Psoas muscle (tissue), 8 donors: ENCODE measurements at places on chromosomes 2 and 18. TPM values are rescaled to one million over a fixed set of nuclear protein-coding genes. Genes with fewer than 3 reads are reported as not detected.

GRCh38 chr2:240954436-240955305 lies 43.7 kb upstream of the SNED1 start:
- peak; percentile 26 for DNase-seq
- H3K27me3 ChIP-seq = no peaks in the 10 kb centered on the region
- H3K27ac ChIP-seq = no peak overlapping the region
- no peaks in the 10 kb centered on the region for H3K4me1 ChIP-seq
- H3K36me3 ChIP-seq = no peaks in the 10 kb centered on the region
- no peak overlapping the region for H3K4me3 ChIP-seq

GRCh38 chr2:228339525-228339924 lies 158.0 kb upstream of the SPHKAP start:
- no peak overlapping the region for H3K27ac ChIP-seq
- no peak for DNase-seq
- H3K4me3 ChIP-seq = no peak overlapping the region
- H3K4me1 ChIP-seq = no peaks in the 10 kb centered on the region
- no peaks in the 10 kb centered on the region for H3K27me3 ChIP-seq

DNA sequence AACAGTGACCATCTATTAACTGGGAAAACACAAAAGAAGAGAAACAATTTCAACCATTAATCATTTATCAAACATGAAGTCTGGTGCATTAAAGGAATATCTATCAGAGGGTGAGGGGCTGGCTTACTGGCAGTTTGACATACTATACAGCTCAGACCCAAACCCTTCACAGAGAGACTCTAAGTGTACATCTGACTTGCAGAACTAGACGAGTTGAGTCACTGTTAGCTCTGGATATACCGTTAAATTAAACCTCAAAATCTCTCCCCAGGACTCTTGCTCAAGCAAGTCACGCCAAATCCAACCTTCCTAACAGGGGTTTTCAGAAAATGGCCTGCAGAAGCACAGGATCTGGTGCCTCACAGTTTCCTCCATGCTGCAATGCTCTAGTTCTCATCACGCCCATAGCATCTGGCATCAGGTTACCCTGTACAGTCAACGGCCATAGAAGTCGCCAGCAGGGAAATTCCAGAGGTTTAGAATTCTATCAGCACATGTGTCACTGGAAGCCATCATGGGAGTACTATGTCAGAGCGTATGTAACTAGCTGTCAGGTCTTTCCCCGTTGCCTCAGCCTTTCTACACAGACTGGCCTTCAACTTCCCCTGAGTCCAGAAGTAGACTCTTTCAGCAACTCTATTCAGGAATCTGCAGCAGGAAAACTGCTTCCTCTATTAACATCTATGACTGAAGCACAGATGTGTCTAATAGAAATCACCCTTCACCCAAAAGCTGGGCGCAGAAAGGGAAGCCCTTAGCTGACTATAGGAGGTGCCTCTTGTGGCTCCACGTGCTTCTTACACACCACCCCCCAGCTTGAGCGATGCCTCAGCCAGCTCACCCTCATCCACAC lies 9.3 kb downstream of the TGOLN2 start:
- H3K4me1 ChIP-seq = peaks cover 14% of the 10 kb centered on the region
- no peak overlapping the region for H3K4me3 ChIP-seq
- H3K27me3 ChIP-seq = no peaks in the 10 kb centered on the region
- H3K27ac ChIP-seq = peak overlapping the region; percentile 56

- no peak overlapping the region for H3K27ac ChIP-seq
- no peak for DNase-seq
- no peaks in the 10 kb centered on the region for H3K36me3 ChIP-seq
- H3K27me3 ChIP-seq = no peaks in the 10 kb centered on the region
- H3K4me3 ChIP-seq = no peak overlapping the region
Observed at GRCh38 chr18:29160170-29160569, 983.2 kb upstream of the CDH2 start.

- no peak for DNase-seq
- H3K36me3 ChIP-seq = no peaks in the 10 kb centered on the region
- no peak overlapping the region for H3K27ac ChIP-seq
- H3K4me3 ChIP-seq = no peak overlapping the region
Observed at GRCh38 chr2:18123211-18123570, 244.7 kb downstream of the KCNS3 start.

DNA sequence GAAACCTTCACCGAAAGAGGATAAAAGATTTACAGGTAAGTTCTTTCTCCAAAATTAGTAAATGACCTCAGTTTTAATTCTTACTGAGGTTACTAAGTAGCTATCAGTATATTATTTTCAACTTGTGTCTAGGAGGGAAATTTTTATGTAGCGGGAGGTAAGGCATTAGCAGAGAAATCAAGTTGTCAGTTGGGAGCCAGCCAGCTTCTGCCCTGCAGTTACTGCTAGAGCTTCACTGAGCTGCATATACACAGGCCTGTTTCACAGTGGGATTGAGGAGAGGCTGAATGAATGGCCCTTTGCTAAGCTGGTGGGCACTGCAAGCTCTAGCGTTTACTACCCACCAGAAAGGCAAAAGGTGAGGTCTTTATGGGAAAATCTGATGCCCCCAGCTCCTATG lies 105.7 kb downstream of the ACAA2 start:
- no peaks in the 10 kb centered on the region for H3K36me3 ChIP-seq
- H3K27me3 ChIP-seq = no peaks in the 10 kb centered on the region
- no peak for DNase-seq
- H3K4me1 ChIP-seq = no peaks in the 10 kb centered on the region
- H3K27ac ChIP-seq = no peak overlapping the region

- H3K4me3 ChIP-seq = no peak overlapping the region
- no peak for DNase-seq
- H3K4me1 ChIP-seq = no peaks in the 10 kb centered on the region
- no peak overlapping the region for H3K27ac ChIP-seq
- H3K27me3 ChIP-seq = no peaks in the 10 kb centered on the region
Observed at GRCh38 chr18:34018336-34018735, 206.4 kb downstream of the NOL4 start.

DNA sequence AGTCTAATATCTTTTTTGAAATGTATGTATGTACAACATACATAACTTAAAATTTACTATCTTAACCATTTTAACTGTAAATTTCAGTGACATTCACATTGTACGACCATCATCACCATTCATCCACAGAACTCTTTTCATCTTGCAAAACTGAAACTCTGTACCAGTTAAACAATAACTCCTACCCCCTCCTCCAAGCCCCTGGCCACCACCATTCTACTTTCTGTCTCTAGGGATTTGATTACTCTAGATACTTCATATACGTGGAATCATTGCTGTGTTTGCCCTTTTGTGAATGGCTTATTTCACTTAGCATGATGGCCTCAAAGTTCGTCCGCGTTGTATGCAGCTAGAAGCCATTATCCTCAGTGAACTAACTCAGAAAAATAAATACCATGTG lies 217.0 kb downstream of the METTL4 start:
- no peaks in the 10 kb centered on the region for H3K4me1 ChIP-seq
- no peak overlapping the region for H3K4me3 ChIP-seq
- H3K36me3 ChIP-seq = no peaks in the 10 kb centered on the region
- H3K27ac ChIP-seq = no peak overlapping the region
- no peaks in the 10 kb centered on the region for H3K27me3 ChIP-seq

GRCh38 chr2:69755862-69756467 lies 14.0 kb downstream of the ANXA4 start:
- H3K27me3 ChIP-seq = no peaks in the 10 kb centered on the region
- DNase-seq = no peak
- H3K4me3 ChIP-seq = no peak overlapping the region
- no peaks in the 10 kb centered on the region for H3K4me1 ChIP-seq
- H3K36me3 ChIP-seq = peaks cover 14% of the 10 kb centered on the region
- no peak overlapping the region for H3K27ac ChIP-seq

GRCh38 chr18:63451799-63452660 lies 24.7 kb upstream of the SERPINB5 start:
- no peaks in the 10 kb centered on the region for H3K36me3 ChIP-seq
- no peaks in the 10 kb centered on the region for H3K27me3 ChIP-seq
- H3K4me1 ChIP-seq = no peaks in the 10 kb centered on the region
- no peak overlapping the region for H3K4me3 ChIP-seq
- no peak for DNase-seq
- H3K27ac ChIP-seq = no peak overlapping the region

DNA sequence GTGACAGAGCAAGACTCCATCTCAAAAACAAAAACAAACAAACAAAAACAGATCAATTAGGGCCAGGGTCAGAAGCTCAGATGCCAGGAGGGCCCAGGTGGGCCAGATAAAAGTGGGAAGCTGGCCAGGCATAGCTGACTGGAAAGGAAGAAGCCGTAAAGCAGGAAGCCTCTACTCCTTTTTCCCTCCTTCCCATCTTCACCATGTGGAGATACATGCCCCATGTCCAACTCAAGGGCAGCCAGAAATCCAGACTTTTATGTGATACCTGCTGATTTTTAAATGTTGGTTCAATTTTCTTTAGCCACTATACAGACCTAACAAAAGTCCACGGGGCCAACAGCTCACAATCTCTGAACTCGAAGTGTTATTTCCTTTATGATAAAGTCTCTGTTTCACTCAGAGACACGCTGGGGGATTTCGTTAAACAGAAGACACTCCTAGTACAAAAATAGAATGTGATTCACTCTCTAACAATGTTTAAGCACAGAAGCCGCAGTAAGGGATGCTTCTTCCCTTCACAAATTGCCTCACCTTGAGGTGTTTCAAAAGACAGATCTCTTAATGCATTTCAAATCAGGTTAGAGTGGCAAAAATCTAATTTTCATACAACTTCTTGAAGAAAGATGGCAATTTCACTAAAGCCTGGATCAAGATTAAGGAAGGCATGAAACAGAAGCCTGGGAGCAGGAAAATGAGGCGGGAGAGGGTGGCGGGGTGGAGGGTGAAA lies 14.0 kb downstream of the TMEM247 start:
- H3K4me1 ChIP-seq = peaks cover 15% of the 10 kb centered on the region
- DNase-seq = no peak
- no peak overlapping the region for H3K27ac ChIP-seq
- H3K27me3 ChIP-seq = no peaks in the 10 kb centered on the region

DNA sequence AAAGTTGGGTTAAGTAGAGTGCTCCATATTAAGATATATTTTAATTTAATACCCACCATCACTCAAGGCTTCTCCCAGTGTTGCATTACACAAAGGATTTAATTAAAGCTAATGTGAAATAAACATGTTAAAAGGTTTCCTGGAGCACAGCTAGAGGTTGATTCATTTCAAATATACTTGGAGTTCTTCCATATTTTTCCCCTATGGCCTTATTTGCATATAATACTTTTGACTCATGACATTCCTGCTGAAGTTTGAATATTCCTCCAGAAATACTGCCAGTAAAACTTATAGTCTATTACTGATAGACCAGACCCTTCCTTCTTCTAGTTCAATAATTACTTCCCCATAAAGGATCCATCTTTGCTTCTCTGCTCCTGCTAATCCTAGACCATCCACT lies 227.5 kb downstream of the GULP1 start:
- no peaks in the 10 kb centered on the region for H3K36me3 ChIP-seq
- DNase-seq = no peak
- H3K4me1 ChIP-seq = no peaks in the 10 kb centered on the region
- H3K4me3 ChIP-seq = no peak overlapping the region

GRCh38 chr2:191103774-191104173 lies 47.0 kb downstream of the STAT4 start:
- H3K36me3 ChIP-seq = no peaks in the 10 kb centered on the region
- DNase-seq = no peak
- no peak overlapping the region for H3K4me3 ChIP-seq
- no peak overlapping the region for H3K27ac ChIP-seq

DNA sequence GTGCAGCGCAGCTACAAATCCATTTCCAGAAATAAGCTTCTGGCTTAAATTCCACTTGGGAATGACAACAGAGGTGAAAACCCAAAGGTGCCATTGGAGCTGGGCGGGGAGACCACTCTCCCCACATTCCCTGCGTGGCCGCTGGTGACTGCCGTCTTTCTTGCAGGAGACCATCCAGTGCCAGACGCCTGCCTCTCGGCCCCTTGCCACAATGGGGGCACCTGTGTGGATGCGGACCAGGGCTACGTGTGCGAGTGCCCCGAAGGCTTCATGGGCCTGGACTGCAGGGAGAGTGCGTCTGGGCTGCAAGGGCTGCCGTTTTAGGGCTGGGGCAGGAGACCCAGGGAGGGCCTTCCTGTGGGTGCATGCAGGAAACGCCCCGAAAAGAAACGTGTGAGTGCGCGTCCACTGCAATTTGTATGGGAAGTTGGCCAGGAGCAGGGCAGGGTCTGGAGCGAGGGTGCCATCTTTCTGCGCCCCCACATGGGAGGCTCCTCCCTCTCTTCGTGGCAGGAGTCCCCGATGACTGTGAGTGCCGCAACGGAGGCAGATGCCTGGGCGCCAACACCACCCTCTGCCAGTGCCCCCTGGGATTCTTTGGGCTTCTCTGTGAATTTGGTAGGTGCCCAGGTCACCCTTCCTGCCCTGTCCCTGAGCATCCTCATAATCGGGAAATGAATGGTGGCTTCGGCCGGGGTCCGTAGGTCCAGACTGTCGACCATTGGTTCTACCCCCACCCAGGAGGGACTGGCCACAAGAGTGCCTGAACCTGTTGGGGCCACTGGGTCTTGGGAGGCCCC lies 49.9 kb downstream of the SNED1 start:
- DNase-seq = no peak
- no peak overlapping the region for H3K27ac ChIP-seq
- no peak overlapping the region for H3K4me3 ChIP-seq
- H3K27me3 ChIP-seq = no peaks in the 10 kb centered on the region
- peaks cover 77% of the 10 kb centered on the region for H3K36me3 ChIP-seq

DNA sequence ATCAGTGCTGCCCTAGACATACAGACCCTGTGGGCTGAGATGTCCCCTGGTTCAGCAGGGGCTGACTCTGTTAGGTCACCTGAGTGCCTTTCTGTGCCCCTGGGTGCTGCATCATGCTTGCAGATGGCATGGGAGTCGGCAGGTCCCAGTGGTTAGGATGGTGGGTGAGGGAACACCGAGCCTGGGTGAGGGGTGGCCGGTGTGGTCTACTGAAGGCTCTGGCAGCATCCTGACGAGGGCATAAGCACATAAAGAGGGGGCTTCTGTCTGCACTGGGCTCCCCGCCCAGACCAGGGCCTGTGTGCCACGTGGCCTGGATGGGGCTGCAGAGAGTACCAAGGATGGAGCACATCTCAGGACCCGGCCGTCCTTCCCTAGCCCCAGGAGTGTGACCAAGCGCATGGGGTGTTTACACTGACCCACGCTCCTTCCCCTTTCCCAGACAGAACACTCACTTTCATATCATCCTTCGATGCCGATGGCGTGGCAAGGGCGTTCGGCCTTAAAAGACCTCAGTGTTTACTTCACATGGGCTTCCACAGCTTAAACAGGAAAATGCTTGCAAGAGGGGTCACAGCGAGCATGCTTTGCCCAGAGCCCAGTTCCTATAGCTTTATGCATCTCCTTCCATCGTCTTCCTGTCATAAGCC lies 115.1 kb downstream of the STPG4 start:
- H3K4me1 ChIP-seq = peaks cover 77% of the 10 kb centered on the region
- no peak overlapping the region for H3K4me3 ChIP-seq
- no peaks in the 10 kb centered on the region for H3K36me3 ChIP-seq
- H3K27ac ChIP-seq = peak overlapping the region; percentile 88

The TNS1 gene
- total RNA-seq = 406 TPM

The CNDP1 gene
- not detected for total RNA-seq

The SLC66A2 gene
- 103 TPM for total RNA-seq

The SERPINB4 gene
- total RNA-seq = not detected

The STEAP3 gene
- 47.4 TPM for total RNA-seq

The ABCB11 gene
- total RNA-seq = not detected

The LIPT1 gene
- 8.9 TPM for total RNA-seq

The G6PC2 gene
- not detected for total RNA-seq

The ESPNL gene
- not detected for total RNA-seq
